WERI-Rb-1 (cell line): ENCODE measurements at places on chromosomes 12 and 14.

DNA sequence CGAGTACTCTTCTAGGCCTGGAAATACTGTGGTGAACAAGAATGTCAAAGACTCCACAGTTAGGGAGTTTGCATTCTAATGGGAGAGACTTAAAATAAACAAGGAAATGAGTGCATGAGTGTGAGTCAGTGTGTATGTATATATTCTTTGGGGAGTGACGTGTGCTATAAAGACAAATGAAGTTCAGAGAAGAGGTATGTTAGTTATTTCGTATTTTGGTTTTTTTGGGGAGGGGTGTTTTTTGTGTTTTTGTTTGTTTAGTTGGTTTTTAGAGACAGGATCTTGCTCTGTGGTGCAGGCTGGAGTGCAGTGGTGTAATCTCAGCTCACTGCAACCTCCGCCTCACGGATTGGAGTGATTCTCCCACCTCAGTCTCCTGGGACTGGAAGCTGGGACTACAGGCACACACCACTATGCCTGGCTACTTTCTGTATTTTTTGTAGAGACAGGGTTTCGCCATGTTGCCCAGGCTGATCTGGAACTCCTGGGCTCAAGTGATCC lies 74.3 kb downstream of the SRGAP1 start:
- DNase-seq, result no peak

DNA sequence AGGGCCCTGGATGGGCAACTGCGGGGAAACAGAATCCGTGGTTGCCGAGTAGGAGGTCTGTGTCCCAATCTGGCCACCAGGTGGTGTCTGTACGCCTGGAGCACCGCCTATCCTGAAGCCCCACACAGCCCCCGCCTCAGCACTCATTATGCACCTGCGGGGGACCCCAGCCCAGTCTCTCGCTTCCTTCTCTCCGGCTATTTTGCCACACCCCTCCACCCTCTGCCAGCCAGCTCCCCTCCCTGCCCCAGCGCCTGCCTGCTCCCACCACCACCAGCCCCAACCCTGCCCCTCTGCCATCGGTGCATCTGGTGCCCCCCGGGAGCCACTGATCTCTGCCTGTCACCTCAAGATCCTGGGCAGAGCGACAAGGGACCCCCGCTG lies 2.2 kb upstream of the NXPH4 start:
- peak; percentile 77 for DNase-seq

DNA sequence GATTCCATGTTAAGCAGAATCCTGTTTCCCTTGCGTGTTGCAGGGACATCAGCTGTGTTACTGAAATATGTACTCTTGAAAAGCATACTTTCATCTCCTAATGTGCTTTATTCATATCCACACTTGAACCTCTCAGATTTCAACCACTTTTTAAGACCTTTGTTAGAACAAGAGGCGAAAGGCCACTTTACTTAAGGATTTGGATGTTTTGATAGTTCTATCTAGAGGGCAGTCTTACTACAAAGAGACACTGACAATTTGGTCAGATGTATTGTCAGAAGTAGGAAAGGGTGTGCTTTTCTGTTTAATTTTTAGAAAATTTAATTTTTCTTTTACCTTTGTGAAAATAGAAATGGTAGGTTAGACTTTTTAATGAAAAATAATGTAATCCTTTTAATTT lies 267.9 kb downstream of the TMTC2 start:
- no peak for DNase-seq

DNA sequence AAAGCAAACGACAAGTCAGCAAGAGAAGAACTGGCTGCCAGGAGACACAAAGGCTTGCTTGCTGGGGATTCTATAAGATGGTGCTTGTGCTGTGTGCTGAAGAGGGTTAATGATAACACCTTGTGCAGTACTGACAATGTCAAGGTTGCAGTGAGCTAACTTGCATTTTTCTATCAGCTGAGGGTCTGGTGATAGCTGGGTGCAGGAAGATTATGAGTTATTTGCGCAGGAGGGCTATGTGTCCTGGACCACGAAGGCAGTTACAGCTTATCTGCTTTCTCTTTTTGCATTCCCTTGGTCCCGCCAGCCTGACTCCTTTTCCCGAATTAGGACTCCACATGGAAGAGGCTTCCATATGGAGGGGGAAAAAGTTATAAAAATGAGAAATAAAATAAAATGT lies 42.4 kb downstream of the R3HDM2 start:
- DNase-seq, result no peak

GRCh38 chr12:26281320-26281719 lies 85.9 kb downstream of the SSPN start:
- no peak for DNase-seq

DNA sequence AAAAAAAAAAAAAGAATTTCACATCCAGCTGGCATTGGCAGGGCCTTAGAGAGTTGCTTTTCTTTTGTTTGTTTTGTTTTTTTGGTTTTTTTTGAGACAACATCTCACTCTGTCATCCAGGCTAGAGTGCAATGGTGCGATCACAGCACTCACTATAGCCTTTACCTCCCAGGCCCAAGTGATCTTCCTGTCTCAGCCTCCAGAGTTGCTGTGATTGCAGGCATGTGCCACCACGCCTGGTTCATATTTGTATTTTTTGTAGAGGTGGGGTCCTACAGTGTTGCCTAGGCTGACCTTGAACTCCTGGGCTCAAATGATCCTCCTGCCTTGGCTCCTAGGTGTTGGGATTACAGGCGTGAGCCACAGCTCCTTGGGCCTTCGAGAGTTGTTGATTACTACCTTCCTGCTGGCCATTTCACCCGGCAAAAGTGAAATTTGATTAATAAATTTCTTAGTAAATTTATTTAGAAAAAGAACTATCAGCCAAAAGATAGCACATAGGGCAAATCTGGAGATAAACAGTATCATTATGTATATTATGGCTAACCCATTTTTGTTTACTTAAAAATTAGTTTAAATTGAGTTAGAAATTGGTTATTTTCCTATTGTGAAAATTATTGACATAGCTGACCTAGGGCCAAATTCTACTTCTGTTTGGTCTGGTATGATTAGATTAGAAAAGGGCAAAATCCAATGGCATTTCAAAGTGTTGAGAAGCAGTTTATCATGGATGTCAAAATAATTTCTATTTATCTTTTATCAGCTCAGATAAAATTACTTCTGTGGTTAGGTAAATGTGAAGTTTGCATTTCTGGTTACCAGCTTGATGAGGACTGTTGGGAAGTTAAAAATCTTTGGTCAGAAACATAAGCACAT lies 12.6 kb downstream of the ACTR6 start:
- DNase-seq, result no peak

- DNase-seq, result no peak
Measured at GRCh38 chr12:21585485-21585884, 19.2 kb downstream of the GYS2 start.

GRCh38 chr12:114938487-114939210 lies 254.7 kb upstream of the TBX3 start:
- no peak for DNase-seq

GRCh38 chr14:34713681-34714319 lies 593 bp downstream of the CFL2 start:
- DNase-seq, result no peak

GRCh38 chr12:6039894-6040601 lies 84.4 kb downstream of the VWF start:
- peak; percentile 65 for DNase-seq

- peak; percentile 84 for DNase-seq
Measured at GRCh38 chr14:23352506-23353432, at the start of gene SLC22A17. TSS of gene SLC22A17 (minus strand) at chr14:23352887.

DNA sequence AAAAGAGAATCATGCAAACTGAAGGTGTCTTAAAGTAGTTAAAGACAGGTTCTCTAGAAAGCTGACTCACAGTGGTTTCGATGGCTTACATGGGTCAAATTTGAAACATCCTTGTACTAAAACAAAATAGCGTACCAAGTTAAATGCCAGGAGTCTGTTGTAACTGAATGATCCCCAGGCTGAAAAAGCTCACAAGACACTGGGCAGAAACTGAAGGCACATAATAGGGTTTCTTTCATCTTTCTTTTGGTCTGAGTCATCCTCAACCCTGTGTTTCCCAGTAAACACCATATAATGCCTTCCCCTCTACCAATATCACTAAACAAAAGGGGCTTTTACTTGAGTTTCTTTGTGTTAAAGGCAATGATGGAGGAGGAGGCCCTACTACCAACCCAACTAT lies 12.8 kb downstream of the ZFYVE1 start:
- DNase-seq, result no peak

GRCh38 chr14:97271451-97271960 lies 474.3 kb downstream of the VRK1 start:
- no peak for DNase-seq

- peak; percentile 57 for DNase-seq
Measured at GRCh38 chr12:56628671-56629458, 1.3 kb downstream of the BAZ2A start.

DNA sequence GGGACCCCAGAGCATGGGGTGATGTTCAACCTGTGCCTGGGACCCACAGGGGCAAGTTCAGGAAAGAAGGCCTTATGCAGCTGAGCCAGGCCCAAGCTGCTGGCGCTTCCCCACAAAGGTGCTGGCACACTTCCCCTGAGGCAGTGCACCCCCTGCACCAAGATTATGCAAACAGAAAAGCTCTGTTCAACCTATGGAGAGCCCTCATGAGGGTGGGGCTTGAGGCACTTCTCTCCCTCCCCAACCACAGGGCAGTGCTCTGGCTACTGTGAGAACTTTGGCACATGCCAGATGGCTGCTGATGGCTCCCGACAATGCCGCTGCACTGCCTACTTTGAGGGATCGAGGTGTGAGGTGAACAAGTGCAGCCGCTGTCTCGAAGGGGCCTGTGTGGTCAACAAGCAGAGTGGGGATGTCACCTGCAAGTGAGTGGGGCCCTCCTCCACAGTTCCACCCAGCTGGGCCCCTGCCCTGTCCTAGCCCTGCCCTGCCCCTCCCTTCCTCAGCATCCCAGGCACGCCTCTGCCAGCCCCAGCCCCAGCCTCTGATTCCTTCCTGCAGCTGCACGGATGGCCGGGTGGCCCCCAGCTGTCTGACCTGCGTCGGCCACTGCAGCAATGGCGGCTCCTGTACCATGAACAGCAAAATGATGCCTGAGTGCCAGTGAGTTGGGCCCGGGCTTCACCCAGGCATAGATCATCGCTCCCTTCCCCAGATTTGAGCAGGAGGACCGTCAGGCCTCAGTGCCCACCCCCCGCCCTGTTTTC lies 5.5 kb upstream of the NXPH4 start:
- no peak for DNase-seq

DNA sequence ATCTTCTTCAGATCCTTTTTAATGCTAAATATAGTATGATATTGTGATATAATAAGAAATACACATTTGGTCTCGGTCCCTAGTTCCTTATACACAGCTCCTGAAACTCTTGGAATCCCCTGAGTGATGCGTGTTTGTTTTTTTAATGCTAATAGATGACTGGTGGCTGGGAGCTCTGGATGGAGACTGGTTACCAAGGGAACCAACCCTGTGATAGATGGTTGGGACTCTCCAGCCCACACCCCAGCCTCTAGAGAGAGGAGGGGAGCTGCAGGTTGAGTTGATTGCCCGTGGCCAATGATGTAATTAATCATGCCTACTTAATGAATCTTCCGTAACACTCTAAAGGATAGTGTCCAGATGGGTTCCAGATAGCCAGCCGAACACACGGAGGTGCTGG lies 140.6 kb downstream of the FBXL14 start:
- peak; percentile 9 for DNase-seq

GRCh38 chr12:49887091-49887490 lies 16.6 kb downstream of the FAIM2 start:
- DNase-seq, result no peak

DNA sequence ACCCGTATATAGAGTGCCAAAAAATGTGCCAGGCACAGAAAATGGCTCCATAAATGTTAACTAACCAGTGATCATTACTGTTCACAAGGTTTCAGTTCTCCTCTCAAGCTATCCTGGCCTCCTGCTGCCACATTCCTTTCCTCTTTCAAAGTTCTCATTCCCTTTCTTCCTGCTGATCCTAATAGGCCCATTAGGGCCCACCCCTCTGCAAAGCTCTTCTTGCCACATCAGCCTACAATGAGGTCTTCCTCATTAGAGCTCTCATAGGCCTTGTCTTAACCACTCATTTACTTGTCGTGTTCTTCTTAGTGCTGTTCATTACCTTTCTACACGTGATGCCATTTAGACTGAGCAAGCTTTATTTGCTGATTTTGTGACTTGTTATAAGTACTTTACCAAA lies 40.5 kb downstream of the RPS29 start:
- DNase-seq, result no peak

DNA sequence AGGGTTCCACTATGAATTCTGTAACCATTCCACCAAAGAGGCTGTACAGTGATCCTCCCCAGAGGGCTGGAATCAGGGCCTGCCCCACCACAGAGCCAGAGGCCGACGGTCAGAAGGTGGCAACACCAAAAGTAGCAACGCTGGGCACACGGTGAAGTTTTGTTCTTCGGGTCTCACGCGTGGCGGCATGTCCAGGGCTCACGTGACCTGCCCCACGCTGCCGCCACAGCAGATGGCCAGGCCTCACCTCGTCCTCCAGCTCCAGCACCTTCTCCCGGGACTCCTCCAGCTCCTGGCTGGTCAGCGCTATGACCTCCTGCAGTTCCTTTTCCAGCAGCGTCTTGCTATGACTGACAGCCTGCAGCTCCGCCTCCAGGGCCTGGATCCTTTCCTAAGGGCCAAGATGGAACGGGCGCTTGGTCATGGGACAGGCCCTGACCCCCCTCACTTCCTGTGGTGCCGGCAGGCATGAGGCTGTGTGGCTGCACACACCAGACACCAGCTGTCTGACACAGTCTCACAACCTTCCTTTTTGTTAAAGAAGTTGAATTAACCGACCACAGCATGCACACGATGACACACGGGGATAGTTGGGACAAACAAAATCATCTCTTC lies 22.4 kb upstream of the ANKLE2 start:
- no peak for DNase-seq

DNA sequence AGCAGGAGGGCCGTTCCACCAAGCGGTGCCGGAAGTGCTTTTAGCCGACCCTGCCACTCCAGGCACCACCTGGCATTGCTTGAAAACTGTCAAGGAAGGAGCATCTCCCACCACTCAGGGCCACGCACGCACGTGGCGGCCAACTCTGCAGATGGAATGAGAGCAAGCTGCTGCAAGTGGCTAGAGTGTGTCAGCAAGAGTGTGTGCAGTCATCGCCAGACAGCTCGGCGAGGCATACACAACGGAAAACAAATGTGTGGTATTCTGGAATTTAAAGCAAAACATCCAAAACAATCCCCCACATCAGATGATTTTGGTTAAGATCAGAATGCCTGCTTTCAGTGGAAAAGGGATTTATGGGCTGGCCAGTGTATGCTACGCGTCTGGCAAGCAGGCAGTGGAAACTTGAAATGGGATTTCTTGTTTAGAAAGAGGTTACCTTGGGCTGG lies 11.2 kb downstream of the CD9 start:
- DNase-seq, result no peak
